ENCODE measurements at places on chromosomes 5 and 9. TPM values are rescaled to one million over a fixed set of nuclear protein-coding genes. Genes with fewer than 3 reads are reported as not detected.

The C7 gene
- 36.9 TPM for total RNA-seq

The OLFML2A gene
- 1.3 TPM for total RNA-seq

The TNFSF8 gene
- total RNA-seq, result not detected

The GLDC gene
- 0.33 TPM for total RNA-seq

The ECSCR gene
- total RNA-seq, result 2.2 TPM

The TPPP gene
- 0.43 TPM for total RNA-seq

The PCDHB13 gene
- total RNA-seq, result 0.59 TPM

The TUSC1 gene
- 9.4 TPM for total RNA-seq

The SLC1A3 gene
- 20.0 TPM for total RNA-seq

The FEM1C gene
- total RNA-seq, result 31.9 TPM

The PTGS1 gene
- 257 TPM for total RNA-seq

The PCDHA9 gene
- 0.07 TPM for total RNA-seq

The CREB3 gene
- 72.7 TPM for total RNA-seq

The IRGM gene
- 0.13 TPM for total RNA-seq

The SLC34A1 gene
- not detected for total RNA-seq

The TRIM7 gene
- total RNA-seq, result 1.2 TPM

The FOXD4L6 gene
- total RNA-seq, result 0.17 TPM

The PDCD1LG2 gene
- total RNA-seq, result 22.8 TPM

The CEL gene
- 0.20 TPM for total RNA-seq

The OSMR gene
- total RNA-seq, result 241 TPM

The SLC27A6 gene
- 0.13 TPM for total RNA-seq

The PCDHB5 gene
- total RNA-seq, result 2.2 TPM

The RNF44 gene
- total RNA-seq, result 2.9 TPM

The SETD9 gene
- total RNA-seq, result 6.7 TPM

The PCDHGA9 gene
- total RNA-seq, result 5.5 TPM

The ADAMTSL2 gene
- total RNA-seq, result 10.6 TPM

The INSYN2B gene
- total RNA-seq, result 2.1 TPM

The NIM1K gene
- total RNA-seq, result 3.2 TPM

The PTGES gene
- total RNA-seq, result 21.0 TPM

The SSNA1 gene
- total RNA-seq, result 53.3 TPM

The AK8 gene
- 0.53 TPM for total RNA-seq

The DEPDC1B gene
- total RNA-seq, result 0.63 TPM

The DNM1 gene
- 1.9 TPM for total RNA-seq

The SLC46A2 gene
- not detected for total RNA-seq

The C1QTNF2 gene
- 0.17 TPM for total RNA-seq

The ADRA1B gene
- 0.26 TPM for total RNA-seq

The CCNJL gene
- 1.4 TPM for total RNA-seq

The ZFYVE16 gene
- total RNA-seq, result 26.7 TPM

The GRXCR2 gene
- total RNA-seq, result not detected

The PCDHGB6 gene
- 4.8 TPM for total RNA-seq

The LHX2 gene
- not detected for total RNA-seq

The SPATA31D4 gene
- total RNA-seq, result not detected

The IL17B gene
- 0.26 TPM for total RNA-seq

The SPATA24 gene
- total RNA-seq, result 4.8 TPM

The SLC1A1 gene
- 25.8 TPM for total RNA-seq

The CA9 gene
- total RNA-seq, result 181 TPM

The GHR gene
- 6.2 TPM for total RNA-seq

The NTNG2 gene
- total RNA-seq, result 3.8 TPM

The SMIM15 gene
- total RNA-seq, result 78.7 TPM

The ANKRD34B gene
- not detected for total RNA-seq

The CCL21 gene
- total RNA-seq, result not detected

The ACOT12 gene
- 1.1 TPM for total RNA-seq

The TMEM171 gene
- 1.3 TPM for total RNA-seq

The TMC1 gene
- 0.59 TPM for total RNA-seq

The SPARC gene
- 3,440 TPM for total RNA-seq

The KCTD16 gene
- total RNA-seq, result 8.4 TPM
